Regular cardiac myocyte (primary cell): ENCODE measurements at places on chromosomes 3 and 15. TPM values are rescaled to one million over a fixed set of nuclear protein-coding genes. Genes with fewer than 3 reads are reported as not detected.

Gene GOLGA6B
- total RNA-seq: under 0.01 TPM in 1 of 2 replicates, not detected in the other

Gene SLC28A1
- under 0.01 TPM in 1 of 2 replicates, not detected in the other for total RNA-seq

Gene C3orf22
- not detected in 2 replicates for total RNA-seq

Gene P4HTM
- 22.4 and 45.7 TPM in 2 replicates for total RNA-seq

Gene HOMER2
- 2.1 and 44.8 TPM in 2 replicates for total RNA-seq

Gene MNS1
- 0.85 and 4.8 TPM in 2 replicates for total RNA-seq

Gene GOLGA6L7
- not detected in 2 replicates for total RNA-seq

Gene UBL7
- 31.6 and 40.3 TPM in 2 replicates for total RNA-seq

Gene GOLGA8T
- total RNA-seq: 0.28 TPM in 1 of 2 replicates, not detected in the other

Gene XCR1
- total RNA-seq: not detected in 2 replicates

Gene GREM1
- 84.7 and 543 TPM in 2 replicates for total RNA-seq

Gene ASB14
- not detected in 2 replicates for total RNA-seq
